GM06990 (cell line): ENCODE measurements at places on chromosomes 3 and 15.

- no peak for DNase-seq
Measured at GRCh38 chr15:30940359-30940758, 36.6 kb downstream of the FAN1 start.

DNA sequence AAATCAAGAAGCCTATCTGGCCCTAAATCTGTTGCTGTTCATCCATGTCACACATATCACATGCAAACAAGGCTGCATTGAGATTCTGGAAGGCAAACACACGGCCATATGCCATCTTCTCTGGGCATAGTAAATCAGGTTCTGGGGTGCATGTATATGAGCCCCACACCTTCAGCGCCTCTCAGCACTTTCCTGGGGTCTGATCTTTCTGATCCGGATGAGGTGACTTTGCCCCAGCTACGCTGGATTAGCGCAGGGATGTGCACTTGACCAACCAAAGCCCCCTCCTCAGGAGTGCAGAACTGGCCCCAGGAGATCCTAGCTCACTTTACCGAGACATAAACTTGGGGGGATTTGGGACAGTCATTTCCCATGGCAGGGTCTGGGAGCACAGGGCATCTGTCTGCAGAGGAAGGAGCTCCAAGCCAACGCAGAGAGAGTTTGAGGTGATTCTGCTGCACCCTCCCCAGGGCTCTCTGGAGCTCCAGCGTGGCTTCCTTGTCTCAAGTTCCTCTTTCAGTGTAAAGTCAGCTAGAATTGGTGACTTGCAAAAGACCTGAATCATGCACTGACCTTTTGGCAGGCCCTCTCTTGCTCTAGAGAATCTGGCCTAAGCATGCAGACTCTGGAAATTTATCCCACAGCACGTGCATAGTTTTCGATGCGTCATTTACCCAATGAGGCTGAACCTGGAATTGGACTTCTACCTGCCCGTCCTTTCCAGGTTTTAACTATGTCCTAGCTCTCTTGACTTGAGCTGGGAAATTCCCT lies 63.5 kb upstream of the KLF13 start:
- peak; percentile 65 for DNase-seq

DNA sequence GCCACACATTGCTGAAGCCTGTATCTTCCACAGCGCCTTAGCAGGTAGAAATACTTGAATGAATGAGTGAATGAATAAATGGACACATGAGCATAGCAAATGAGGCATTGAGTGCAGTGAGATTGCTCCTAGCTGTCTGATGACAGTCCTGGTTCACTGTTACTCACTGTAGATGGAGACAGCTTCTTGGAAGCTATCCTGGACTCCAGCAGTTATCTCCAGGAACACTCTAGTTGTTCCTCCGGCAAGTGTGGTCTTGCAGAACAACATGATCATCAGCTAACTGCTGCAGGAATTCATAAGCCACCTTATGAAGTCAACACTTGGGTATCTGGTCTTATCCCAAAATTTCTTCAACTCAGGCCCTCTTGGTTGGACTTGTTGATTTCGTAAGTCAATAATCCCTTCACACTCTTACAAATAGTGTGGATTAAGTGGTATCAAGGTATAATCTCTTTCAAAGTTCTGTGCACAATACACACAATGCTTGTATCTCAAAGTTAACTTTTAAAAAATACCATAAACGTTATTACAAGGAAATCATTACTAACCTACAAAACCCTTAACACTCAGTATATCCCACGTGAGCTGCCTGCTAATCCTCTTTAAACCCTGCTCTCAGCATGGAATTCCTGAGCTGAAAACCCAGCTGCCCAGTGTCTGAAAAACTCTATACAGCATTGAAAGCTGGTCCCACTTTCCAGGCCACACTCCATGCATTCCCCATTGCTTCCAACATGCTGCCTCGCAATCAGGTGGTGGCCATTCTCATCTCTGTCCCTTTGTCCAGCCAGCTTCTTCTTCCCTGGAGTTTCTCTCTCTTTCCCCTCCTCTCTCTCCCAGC lies 14.4 kb upstream of the ZBTB38 start:
- no peak for DNase-seq

- no peak for DNase-seq
Measured at GRCh38 chr15:34651997-34652725, 68.7 kb upstream of the GOLGA8B start.

DNA sequence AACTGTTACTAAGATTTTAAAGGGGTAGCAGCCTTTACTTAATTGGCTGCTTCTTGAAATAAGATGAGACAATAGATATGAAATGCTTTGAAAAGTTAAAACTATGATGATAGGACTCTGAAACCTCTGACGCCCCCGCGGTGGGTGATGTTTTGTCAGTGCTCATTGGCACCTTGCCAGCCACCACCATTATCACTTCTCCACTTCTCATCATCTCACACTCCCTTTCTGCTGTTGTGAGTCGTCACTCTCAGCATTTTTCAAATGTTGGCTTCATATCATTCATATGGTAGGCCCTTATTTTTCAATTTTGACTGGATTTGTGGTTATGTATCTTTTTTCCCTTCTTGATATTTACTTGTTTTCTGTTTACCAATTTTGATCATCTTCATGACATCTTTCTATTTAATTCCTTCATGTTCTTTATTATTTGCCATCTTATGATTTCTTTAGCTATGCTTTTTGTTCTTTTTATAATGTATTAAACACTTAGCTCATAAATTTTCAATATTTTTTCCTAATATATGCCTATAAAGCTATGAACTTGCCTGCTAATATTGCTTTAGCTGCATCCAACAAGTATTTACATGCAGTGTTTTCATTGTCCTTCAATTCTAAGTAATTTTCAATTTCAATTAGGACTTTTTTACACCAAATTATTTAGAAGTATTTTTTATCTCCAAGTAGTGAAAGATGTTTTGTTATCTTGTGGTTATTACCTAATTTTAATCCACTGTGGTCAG lies 30.3 kb upstream of the SKOR1 start:
- no peak for DNase-seq

- DNase-seq, result no peak
Measured at GRCh38 chr3:72892081-72892775, 4.4 kb downstream of the GXYLT2 start.
